ENCODE measurements at places on chromosomes 5 and 9. TPM values are rescaled to one million over a fixed set of nuclear protein-coding genes. Genes with fewer than 3 reads are reported as not detected.
A peak's percentile ranks its signal among the peaks of the same experiment; 100 is the strongest.

HSPA9 gene
- polyA plus RNA-seq = 130 TPM

SUSD3 gene
- 86.7 TPM for polyA plus RNA-seq

TMEM252 gene
- not detected for polyA plus RNA-seq

- no peaks in the 10 kb centered on the region for H3K27me3 ChIP-seq
- H3K27ac ChIP-seq = no peak overlapping the region
- H3K4me1 ChIP-seq = peaks cover 10% of the 10 kb centered on the region
These were observed 3.5 kb upstream of the PHYHD1 start for GRCh38 chr9:128917151-128917849.

DNA sequence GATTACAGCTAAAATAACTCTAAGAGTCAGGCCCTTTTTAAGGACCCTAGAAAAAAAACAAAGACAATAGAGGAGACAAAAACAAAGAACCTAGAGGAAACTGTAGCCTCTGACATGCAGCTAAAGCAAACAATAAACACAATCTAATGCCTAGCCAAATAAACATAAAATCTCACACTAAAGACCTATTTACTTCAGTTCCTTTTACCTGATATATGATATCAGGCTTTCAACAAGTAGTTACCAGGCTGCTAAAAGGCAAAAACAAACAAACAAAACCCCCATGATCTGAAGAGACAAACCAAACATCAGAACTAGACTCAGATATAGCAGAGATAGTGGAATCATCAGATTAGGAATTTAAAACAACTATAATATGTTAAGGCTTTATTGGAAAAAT, 226.5 kb upstream of the POU5F2 start:
- H3K27me3 ChIP-seq = no peaks in the 10 kb centered on the region
- no peak overlapping the region for H3K4me3 ChIP-seq
- peaks cover 5% of the 10 kb centered on the region for H3K4me1 ChIP-seq
- H3K27ac ChIP-seq = no peak overlapping the region

GRCh38 chr9:72477930-72478518, 43.4 kb upstream of the TMC1 start:
- H3K27me3 ChIP-seq = no peaks in the 10 kb centered on the region
- DNase-seq = no peak
- H3K36me3 ChIP-seq = no peaks in the 10 kb centered on the region
- no peak overlapping the region for H3K4me3 ChIP-seq
- peaks cover 36% of the 10 kb centered on the region for H3K4me1 ChIP-seq

DNA sequence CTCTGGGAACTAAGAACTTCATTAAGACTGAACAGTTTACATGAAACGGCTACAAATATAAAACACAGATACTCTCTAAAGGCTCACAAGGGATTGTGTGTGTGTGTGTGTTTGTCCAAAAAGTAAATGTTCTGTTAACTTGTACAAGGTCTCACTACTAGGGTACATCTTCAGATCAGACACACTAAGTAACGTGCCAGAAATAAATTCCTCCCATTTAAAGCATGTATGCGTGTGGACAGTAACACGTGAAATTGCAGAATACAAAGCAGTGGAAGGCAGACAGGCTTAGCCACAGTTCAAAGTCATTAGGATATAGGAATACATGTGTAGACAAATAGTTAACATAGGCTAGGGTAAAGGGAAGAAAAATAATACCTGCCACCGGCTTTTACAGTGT, 1.8 kb downstream of the BNC2 start:
- peaks cover 5% of the 10 kb centered on the region for H3K36me3 ChIP-seq
- DNase-seq = no peak
- H3K27ac ChIP-seq = no peak overlapping the region
- H3K4me1 ChIP-seq = no peaks in the 10 kb centered on the region

DNA sequence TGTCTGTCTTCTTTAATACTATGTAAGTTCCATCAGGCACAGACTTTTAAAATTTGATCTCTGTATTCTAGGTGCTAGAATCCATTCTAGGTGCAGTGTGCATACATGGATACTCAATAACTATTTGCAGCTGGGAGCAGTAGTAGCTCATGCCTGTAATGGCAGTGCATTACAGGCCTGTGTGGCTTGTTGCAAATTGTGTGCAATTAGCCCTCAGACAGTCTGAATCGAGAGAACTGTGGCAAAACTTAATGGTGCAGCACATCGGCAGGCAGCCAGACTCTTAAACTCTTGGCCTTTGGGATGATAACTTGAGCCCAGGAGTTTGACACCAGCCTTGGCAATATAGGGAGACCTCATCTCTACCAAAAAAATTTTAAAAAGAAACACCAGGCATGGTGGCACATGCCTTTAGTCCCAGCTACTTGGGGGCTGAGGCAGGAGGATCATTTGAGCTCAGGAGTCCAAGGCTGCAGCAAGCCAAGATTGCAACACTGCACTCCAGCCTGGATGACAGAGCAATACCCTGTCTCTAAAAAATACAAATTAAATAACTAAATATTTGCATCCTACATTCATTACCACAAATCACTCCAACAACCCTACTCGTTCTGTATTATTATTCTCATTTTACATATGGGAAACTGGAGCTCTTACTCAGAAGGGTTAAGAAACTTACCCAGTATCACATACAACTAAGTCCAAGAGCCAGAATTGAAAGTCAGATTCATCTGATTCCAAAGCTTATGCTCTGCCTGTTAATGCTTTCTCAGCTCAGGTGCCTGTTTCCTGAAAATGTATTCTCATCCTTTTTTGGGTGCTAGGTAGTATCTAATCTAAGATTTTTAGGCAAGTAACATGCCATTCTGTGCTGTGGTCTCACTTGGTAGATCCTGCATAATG, 30.1 kb downstream of the PRKACG start:
- peaks cover 7% of the 10 kb centered on the region for H3K4me1 ChIP-seq
- no peak overlapping the region for H3K4me3 ChIP-seq

GRCh38 chr5:173016598-173017046, 33.1 kb downstream of the ATP6V0E1 start:
- DNase-seq = no peak

GRCh38 chr5:5881294-5881693, 458.8 kb downstream of the ICE1 start:
- no peak overlapping the region for H3K27ac ChIP-seq
- no peaks in the 10 kb centered on the region for H3K4me1 ChIP-seq
- no peaks in the 10 kb centered on the region for H3K36me3 ChIP-seq
- H3K4me3 ChIP-seq = no peak overlapping the region

- no peaks in the 10 kb centered on the region for H3K27me3 ChIP-seq
- peaks cover 9% of the 10 kb centered on the region for H3K4me1 ChIP-seq
- peaks cover 61% of the 10 kb centered on the region for H3K36me3 ChIP-seq
- H3K4me3 ChIP-seq = no peak overlapping the region
These were observed 98.9 kb downstream of the MAN2A1 start for GRCh38 chr5:109788596-109788995.

GRCh38 chr5:127555826-127556225, 38.4 kb downstream of the PRRC1 start:
- H3K4me3 ChIP-seq = no peak overlapping the region
- H3K36me3 ChIP-seq = peaks cover 20% of the 10 kb centered on the region
- no peak overlapping the region for H3K27ac ChIP-seq
- no peak for DNase-seq
- no peaks in the 10 kb centered on the region for H3K27me3 ChIP-seq

- H3K4me1 ChIP-seq = no peaks in the 10 kb centered on the region
- peaks cover 1% of the 10 kb centered on the region for H3K27me3 ChIP-seq
- no peak overlapping the region for H3K27ac ChIP-seq
- no peaks in the 10 kb centered on the region for H3K36me3 ChIP-seq
These were observed 72.1 kb upstream of the HSPB3 start for GRCh38 chr5:54383225-54383901.

- no peaks in the 10 kb centered on the region for H3K36me3 ChIP-seq
- DNase-seq = no peak
- H3K27ac ChIP-seq = no peak overlapping the region
- no peaks in the 10 kb centered on the region for H3K4me1 ChIP-seq
These were observed 241.4 kb upstream of the RPS23 start for GRCh38 chr5:82519558-82519957.

DNA sequence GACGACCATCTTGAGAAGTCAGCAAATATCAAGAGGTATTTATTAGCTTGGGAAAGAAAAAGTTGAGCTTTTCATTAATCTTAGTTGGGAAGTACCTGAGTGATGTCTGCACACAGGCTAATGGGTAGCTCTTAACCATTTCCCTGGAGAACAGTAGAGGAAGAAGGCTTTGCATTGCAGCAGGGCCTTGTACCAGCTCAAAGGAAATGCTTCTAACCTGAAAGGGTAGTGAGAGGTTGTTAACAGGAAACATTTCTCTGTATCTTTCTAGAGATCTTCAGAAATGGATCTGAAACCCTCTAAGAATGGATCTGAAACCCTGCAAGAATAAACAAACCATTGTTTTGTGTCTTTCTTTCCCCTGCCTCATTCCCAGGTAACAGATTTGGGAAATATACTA, 393.3 kb downstream of the PLK2 start:
- no peaks in the 10 kb centered on the region for H3K4me1 ChIP-seq
- H3K36me3 ChIP-seq = no peaks in the 10 kb centered on the region
- no peak for DNase-seq

DNA sequence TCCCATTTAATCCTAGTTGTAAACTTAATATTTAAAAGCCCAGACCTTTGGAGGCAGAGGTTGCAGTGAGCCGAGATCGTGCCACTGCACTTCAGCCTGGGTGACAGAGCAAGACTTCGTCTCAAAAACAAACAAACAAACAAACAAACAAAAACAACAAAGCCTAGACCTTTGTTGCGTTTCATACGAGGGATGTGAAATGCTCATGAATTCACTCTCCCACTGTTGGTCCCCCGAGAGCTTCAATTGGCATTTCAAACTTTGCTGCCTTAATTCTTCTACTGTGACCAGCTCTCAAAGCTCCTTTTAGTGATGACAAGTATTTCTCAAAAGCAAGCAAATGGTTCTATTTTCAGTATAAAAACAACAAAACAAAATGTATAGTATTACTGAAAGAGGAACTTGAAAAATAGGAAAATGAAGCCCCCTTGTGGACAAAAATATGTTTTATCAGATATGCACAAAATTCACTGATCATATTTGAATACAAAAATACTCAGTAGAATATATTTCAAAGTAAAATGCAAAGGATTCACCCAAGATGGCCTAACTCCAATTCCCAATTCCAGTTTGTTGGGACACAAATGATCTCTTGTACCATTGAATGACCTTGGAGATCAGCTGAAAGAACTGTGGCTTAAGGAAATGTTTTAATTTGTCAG, 140.4 kb downstream of the ESM1 start:
- DNase-seq = no peak
- peak overlapping the region; percentile 30 for H3K4me3 ChIP-seq
- peak overlapping the region; percentile 36 for H3K27ac ChIP-seq
- H3K4me1 ChIP-seq = peaks cover 6% of the 10 kb centered on the region
- H3K27me3 ChIP-seq = peaks cover 4% of the 10 kb centered on the region

DNA sequence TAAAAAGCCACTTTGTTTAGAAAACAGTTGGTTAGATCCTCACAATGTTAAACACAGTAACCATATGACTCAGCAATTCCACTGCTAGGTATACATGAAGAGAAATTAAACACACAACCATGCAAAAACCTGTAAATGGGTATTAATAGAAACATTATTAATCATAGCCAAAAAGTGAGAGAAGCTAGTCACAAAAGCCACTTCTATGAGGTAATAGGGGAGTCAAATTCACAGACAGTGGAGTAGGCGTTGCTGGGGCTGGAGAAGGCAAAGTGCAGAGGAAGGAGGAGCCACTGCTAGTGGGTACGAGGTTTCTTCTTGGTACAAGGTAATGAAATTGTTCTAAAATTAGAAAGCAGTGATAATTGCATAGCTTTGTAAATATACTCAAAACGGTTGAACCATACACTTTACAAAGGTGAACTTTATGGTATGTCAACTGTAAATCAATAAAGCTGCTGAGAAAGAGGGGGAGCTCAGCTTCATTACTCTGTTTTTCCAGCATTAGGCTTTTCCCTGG, 364.4 kb downstream of the GADD45G start:
- H3K4me1 ChIP-seq = peaks cover 3% of the 10 kb centered on the region
- H3K27ac ChIP-seq = no peak overlapping the region
- peaks cover 3% of the 10 kb centered on the region for H3K27me3 ChIP-seq
- no peak for DNase-seq
- H3K36me3 ChIP-seq = no peaks in the 10 kb centered on the region

DNA sequence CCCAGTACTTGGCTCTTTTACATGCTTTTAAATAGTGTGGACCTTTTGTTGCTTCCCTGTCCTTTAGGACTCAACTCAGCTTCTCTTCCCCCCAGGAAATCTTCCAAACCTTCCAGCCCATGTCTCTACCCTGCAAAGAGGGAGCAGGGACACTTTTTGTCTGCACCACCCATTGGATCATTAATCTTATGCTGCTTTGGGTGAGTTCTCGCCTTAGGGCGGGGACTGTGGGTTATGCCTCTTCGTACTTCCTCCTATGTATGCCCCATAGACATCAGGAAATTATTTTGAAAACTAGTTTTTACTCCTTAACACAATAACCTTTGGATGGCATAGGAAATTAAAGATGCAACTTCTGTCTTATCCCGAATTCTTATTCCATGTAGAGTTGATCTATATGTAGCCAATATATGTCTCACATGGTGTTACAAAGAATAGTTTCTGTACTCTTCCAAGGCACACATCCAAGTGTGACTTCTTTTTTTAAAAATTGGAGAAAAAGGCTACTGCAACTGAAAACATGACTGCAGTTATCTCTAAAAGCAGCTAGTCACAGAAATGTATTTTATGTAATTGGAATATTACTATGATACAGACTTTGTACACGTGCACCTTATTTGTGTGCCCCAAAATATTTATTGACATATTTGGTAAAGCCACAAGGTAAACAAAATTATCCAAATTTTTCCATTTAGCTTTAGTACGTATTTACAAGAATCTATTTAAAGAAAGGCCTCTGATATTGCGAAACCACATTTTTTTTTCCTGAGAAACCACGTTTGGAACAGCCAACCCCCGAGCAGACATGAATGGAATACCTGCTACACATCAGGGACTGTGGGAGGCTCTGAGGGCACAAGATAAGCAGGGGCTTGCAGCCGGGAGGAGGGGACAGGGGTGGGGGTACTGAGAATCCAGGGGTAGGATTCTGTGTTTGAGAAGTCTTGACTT, 133.6 kb downstream of the WDR41 start:
- no peaks in the 10 kb centered on the region for H3K27me3 ChIP-seq
- H3K4me3 ChIP-seq = no peak overlapping the region
- H3K36me3 ChIP-seq = no peaks in the 10 kb centered on the region

DNA sequence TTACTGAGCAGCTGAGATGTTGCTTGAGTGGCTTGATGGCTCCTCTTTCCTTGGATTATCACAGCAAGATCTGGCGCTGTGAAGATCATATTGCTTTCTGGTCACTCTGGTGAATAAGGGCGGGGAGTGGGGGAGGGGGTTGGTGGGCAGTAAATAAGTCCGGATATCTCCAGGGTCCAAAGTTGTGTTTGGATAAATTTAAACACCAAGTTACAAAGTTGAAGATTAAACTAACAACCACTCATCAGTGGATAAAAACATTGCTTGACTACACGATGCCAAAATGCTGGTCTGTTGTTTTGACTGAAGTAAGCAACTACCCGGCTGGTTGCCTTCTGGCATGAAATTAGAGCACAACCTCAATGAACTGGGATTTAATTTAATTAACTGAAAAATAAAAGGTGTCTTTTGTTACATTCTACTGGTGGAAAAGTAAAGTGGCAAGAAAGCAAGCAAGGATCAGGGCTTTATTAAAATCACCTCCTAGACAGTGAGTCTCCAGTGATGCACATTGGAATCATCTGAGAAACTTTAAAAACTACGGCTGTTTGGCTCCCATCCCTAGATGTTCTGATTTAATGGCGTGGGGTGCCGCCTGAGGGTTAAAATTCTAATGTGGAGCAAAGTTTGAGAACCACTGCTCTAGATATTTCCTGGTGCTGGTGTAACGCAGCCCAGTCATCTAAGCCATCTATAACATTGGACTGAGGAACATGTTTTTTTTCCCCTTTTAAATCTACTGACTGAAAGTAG, 86.7 kb upstream of the AGXT2 start:
- H3K27ac ChIP-seq = no peak overlapping the region
- H3K4me1 ChIP-seq = peaks cover 10% of the 10 kb centered on the region
- DNase-seq = no peak
- H3K4me3 ChIP-seq = no peak overlapping the region
- no peaks in the 10 kb centered on the region for H3K36me3 ChIP-seq
- H3K27me3 ChIP-seq = peaks cover 31% of the 10 kb centered on the region
